ENCODE measurements at places on chromosomes 13 and 19.

- DNase-seq, result no peak
Observed at GRCh38 chr13:59043016-59043415, 1120.7 kb downstream of the DIAPH3 start.

GRCh38 chr19:45100201-45100600 lies 7.2 kb downstream of the PPP1R37 start:
- DNase-seq, result no peak

DNA sequence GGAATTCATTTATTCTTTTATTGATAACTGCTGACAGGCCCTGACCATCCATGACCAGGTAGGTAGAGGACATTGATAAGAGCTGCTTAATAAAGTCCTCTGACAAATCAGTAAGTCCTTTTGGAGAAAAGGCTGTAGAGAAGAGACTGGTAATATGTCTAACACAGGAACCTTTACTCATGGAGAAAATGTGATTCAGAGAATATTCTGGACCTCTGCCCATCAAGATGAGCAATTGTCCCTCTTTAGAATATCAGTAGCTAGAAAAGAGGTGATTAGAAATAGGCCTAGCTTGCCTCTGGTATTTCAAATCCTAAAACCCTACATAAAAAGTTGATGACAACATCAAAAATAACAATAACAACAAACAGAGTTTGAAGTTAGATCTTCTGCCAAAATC lies 642.3 kb downstream of the TBC1D4 start:
- DNase-seq, result no peak

DNA sequence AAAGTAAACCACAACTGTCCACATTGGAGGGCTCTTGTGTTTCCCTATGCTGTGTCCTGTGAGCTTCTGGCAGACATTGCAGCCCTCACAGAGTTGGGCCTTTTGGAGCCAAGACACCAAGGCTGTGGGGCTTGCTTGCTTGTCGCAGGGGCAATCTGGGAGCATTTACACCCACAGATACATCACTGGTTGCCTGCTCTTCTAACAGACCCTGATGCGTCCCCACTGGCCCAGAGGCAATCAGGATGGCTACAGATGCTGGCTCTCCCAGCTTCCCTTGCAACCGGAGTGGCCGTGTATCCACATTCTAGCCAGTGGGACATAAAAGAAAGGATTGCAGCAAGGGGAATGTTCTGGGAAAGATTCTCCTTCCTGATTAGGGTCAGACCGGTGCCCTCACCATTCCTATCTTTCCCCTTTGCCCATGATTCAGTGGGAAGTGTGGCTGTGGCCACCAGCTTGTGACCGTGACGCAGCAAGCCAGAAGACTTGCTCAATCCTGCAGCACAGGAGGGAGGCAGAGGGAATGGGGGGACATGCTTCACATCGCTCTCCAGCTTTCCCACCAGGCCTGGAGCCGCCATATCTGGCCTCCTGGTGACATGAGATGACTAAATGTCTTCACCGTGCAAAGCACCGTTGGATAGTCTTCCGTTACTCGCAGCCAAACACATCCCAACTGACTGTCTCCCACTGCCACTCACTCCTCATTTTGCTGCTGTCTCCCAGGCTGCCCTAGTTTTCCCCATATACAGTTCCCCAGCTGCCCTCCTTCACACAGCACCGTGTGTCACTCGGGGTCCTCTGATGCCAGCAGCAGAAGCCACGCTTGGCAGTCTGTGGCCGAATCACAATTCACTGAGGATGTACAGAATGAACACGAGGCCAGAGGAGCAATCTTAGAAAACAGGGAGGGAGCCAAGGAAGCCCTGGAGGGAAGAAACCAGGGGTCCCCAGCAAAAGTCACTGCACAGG lies 151.0 kb downstream of the DPF1 start:
- DNase-seq, result no peak

DNA sequence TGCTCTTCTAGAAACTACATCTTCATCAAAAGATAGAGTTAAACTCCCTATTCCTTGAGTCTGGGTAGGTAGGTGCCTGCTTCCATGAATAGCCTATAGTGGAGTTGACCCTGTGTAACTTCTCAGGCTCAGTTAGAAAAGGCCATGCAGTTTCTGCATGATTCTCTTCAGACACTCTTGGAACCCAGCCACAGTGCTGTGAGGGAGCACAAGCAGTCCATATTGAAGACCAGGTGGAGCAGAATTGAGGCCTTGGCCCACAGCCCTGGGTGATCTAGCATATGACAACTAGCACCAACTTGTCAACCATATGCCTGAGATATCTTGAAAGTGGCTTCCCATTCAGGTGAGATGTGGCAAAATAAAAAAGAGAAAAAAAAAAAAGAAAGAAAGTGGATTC lies 10.3 kb upstream of the PAN3 start:
- DNase-seq, result no peak

- DNase-seq, result peak; percentile 12
Observed at GRCh38 chr19:29771708-29772414, 39.9 kb upstream of the CCNE1 start.

DNA sequence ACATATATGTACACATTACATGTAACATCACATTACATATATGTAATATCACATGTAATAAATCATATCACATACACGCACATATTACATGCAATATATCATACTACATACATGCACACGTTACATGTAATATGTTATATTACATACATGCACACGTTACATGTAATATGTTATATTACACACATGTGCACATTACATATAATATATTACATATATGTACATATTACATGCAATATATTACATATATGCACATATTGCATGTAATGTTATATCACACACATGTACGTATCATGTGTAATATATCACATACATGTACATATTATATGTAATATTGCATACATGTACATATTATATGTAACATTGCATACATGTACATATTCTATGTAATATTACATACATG lies 77.6 kb downstream of the GADD45B start:
- DNase-seq, result no peak

- DNase-seq, result no peak
Observed at GRCh38 chr13:40283666-40284065, 382.8 kb downstream of the FOXO1 start.

DNA sequence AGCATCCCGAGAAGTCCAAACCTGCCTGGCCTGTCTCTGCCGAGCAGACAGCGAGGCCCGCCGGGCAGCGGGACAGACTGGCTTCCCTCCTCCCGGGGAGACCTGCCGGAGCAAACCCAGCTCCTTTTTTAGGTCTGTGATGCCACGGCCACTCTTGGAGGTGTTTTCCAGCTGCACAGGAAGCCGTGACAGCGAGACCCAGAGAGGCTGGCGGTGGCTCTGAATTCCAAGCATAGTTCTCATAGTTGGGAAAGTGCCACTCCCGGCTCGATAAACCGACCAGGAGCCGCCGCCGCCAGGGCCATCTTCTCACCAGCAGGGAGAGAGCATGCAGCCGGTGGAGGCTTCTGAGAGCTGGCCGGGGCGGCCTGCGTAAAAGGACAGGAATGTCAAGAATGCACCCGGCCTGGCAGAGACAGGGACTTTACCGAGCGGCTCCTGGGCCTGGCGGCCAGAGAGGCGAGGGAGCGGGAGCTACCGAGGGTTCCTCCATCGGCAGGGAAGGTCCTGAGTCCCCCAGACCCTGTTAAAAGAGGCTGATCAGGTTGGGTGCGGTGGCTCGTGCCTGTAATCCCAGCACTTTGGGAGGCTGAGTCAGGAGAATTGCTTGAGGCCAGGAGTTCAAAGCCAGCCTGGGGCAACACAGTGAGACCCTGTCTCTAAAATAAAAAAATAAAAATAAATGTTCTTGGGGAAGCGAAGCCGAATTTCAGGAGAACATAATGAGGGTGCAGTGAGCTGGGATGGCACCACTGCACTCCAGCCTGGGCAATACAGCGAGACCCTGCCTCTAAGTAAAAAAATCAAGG lies 64.9 kb downstream of the GADD45B start:
- DNase-seq, result no peak

DNA sequence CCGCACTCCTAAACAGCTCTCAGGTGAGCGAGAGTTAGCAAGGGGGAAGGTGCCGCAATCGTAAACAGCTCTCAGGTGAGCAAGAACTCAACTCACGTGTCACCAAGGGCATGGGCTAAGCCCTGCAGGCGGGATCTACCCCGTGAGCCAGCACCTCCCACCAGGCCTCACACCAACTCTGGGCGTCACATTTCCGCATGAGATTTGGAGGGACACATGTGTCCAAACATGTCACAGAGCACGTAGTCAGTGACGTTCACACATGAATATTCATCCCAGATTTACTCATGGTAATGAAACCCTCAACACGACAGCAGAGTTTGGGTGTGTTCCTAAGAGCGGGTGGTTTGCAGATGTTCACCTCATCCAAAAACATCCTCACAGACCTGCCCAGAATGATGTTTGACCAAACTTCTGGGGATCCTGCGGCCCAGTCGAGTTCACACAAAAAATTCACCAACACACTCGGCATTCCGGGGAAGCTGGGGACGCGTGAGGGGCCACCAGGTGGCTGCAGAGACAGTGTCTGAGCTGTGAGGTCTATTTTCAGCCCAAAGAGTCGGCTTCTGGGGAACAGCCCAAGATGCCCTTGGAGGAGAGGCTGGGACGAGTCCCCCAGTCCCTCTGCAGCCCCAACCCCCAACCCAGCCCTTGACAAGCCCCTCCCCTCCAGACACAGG lies 19.6 kb downstream of the C2CD4C start:
- DNase-seq, result no peak

DNA sequence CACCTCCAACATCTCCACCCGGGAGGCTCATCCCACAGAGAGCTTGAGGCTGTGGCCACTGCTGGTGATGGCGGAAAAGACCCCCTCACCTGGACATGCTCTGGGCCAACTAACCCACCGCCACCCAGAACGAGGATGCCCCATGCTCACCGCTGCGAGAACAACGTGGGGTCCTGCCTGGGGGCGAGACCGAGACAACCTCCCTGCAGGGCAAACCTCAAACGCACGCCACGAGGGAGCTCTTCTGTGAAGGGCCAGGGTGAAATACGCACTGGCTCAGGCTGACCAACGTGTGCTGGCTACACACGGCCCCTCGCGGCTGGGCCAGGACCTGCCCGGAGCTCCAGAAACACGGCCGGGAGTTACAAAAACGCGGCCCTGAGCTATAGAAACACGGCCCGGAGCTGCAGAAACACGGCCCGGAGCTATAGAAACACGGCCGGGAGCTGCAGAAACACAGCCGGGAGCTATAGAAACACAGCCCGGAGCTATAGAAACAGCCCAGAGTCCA lies 19.0 kb upstream of the PLPP2 start:
- no peak for DNase-seq

DNA sequence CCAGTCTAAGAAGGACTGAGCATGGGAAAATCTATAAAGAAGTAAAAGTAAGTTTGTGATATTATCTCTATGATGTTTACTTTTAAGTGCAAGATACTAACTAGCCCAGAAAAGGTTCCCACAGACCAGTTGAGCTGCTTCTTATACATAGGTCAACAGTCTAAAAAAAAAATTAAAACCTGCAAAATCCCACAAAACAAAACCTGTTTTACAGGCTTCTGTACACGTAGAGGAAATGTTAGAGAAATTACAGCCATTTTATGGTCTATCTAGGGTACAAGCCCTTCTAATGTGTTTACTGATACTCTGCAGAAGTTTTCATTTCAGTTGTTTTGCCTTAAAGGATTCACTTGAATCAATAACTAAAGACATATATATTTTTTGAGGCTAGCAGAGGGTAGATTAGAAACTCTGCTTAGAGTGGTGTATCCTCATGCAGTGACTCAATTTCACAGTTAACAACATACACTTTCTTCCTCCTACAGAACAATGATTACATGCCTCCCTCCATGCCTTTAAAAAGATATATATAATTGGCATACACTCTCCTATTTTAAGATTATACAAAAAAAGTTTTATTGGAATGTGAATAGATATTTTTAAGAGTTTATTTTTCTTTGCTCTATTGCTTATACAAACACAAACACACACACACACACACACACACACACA lies 43.9 kb downstream of the CAB39L start:
- no peak for DNase-seq

- DNase-seq, result no peak
Observed at GRCh38 chr13:41639237-41639904, 182.0 kb downstream of the RGCC start.

DNA sequence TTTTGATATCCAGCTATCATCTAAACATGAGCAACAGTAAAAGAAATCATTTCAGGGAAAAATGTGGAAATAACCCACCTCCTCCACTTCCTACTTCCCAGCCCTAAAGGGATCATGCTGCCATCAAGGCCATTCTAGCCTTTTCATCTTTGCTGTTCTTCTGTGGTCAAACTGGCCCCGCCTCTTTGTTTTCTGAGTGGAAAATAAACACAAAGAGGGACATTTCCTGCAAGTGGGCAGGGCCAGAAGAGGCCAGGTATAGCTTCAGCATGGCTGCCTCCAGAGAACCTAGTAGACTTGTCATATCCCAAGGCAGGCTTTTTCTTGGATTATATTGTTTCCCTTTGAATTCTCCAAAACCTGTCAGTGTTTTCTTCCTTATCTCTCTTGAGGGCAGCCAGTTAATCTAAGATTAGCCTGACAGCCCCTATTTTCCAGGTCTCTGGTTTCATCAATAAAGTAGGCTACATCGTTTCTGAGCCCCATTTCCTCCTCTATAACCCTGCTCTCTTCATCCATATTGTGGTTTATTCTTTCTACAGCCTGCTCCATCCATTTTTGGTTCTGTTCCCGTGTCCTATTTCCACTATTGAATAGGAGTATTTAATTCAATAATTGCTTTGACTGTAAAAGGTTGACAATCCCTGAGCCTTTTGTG lies 117.6 kb downstream of the GPC6 start:
- DNase-seq, result no peak

DNA sequence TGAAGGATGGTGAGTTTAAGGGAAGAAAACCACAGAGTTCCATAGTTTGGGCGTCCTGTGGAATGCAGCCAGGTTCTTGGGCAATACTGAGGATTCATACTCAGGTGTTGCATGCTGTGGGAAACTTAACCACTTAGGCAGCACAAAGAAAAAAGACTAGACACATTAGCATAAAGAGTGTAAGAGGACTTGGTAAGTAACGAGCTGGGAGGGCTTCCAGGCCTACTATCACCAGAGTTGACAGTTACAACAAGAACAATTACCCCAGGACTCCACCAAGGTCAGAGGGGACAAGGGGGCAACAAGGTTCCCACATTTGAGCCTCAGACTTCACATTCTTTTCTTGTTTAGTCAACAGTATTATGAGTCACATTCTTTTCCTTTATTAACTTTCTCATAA lies 33.2 kb downstream of the KCTD12 start:
- no peak for DNase-seq

DNA sequence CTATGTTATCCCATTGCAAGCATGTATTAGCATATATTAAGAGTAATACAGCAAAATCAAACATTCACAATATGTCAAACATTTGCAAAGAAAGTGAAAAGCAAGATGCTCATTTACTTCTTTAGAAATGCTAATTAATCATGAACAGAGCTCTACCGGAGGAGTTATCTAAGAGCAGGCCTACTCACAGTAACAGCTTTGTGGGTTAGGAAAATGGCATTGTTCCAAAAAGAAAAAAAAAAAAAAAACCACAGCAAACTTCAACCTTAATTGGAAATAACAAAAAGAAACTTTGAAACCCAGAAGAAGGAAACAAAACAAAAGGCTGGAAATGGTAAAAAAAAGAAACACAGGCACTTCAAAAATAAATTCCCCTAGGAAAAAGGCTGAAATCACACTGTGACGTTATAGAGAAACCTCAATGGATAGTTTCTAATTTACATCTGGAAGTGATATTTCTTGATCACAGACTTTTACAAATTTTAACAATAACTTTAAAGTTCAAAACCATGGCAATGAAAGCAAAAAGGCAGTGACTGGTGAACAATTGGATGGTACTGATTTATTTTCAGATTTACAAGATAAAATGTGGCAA lies 1236.8 kb upstream of the SPRY2 start:
- no peak for DNase-seq

Data from CD4-positive, alpha-beta T cell treated with Interleukin-2 at 100 ng/mL for 4 hours (primary cell).